ENCODE measurements at places on chromosomes 2 and 18.

GRCh38 chr18:44258086-44258485 is 422.6 kb upstream of the SETBP1 start:
- no peak for DNase-seq

DNA sequence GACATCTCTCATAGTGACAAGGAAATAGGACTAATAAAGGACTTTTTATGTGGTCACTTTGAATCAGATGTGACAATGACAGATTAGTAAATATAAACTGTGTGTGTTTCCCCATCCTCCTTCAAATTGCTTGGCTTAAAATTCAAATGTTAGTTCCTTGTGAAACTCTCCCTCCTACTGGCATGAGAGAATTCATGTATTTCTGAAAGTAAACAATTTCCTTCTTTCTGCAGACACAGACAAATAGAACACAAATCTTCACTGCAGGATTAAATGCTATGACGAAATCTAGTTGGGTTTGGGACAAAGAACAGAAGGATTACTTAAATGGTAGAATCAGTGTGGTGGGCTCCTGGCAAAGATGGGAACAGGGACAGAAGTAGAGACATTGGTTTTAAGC is 328.7 kb upstream of the FAM98A start:
- DNase-seq, result no peak

DNA sequence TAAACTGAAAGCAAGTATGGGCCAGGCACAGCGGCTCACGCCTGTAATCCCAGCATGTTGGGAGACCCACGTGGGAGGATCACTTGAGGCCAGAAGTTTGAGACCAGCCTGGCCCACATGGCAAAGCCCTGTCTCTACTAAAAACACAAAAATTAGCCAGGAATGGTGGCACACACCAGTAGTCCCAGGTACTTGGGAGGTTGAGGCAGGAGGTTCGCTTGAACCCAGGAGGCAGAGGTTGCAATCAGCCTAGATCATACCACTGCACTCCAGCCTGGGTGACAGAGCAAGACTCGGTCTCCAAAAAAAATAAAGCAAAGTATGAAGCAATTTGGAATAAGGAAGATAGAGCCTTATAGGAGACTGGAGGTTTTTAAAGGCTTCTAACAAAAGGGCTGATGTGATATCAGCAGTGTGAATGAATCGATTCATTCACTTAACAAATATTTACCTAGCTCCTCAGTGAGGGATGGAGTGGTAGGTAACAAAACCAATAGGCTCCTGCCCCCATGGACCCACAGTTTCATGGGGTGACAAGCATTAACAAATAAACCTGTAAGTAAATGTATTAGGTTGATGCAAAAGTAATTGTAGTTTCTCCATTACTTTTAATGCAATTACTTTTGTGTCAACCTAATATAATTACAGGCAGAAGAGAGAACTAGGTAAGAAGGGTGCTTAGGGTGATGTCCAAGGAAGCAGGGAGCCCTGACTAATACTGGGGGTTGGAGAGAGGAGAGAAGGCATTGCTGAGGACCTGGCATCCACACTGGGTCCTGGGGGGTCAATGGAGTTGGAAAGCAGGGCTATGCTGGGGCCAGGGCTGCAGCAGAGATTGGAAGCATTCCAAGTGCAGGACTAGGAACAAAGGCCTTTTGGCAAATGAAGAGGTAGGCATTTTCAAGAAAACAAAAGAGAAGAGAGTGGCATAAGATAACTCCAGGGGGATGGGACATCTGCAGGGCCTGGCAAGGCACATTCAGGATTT is 195.4 kb upstream of the ARL4C start:
- DNase-seq, result no peak

DNA sequence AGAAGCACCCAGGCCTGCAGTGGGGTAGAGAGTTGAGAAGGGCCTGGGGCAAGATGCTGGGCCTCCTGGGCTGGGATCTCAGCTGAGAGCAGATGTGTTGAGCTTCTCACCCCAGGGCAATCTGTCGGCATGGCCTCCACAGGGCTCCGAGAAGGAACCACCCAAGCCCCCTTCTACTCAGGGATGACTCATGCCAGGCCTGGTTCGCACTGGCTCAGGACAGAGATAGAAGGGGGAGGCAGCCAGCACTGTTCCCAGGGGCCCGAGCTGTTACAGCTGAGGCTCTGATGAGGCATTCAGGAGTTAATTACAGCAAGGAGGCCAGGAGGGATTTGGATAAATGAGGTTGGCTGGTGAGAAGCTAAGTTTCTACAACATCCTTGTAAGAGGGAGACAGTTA is 62.5 kb downstream of the CENPO start:
- no peak for DNase-seq

- DNase-seq, result no peak
Observed at GRCh38 chr18:21452796-21453510, 147.6 kb downstream of the ESCO1 start.

GRCh38 chr2:99398303-99398702 is 61.1 kb downstream of the EIF5B start:
- DNase-seq, result no peak

GRCh38 chr2:120919771-120920453 is 184.2 kb downstream of the GLI2 start:
- DNase-seq, result no peak

GRCh38 chr2:12486205-12487118 is 230.3 kb upstream of the TRIB2 start:
- no peak for DNase-seq

DNA sequence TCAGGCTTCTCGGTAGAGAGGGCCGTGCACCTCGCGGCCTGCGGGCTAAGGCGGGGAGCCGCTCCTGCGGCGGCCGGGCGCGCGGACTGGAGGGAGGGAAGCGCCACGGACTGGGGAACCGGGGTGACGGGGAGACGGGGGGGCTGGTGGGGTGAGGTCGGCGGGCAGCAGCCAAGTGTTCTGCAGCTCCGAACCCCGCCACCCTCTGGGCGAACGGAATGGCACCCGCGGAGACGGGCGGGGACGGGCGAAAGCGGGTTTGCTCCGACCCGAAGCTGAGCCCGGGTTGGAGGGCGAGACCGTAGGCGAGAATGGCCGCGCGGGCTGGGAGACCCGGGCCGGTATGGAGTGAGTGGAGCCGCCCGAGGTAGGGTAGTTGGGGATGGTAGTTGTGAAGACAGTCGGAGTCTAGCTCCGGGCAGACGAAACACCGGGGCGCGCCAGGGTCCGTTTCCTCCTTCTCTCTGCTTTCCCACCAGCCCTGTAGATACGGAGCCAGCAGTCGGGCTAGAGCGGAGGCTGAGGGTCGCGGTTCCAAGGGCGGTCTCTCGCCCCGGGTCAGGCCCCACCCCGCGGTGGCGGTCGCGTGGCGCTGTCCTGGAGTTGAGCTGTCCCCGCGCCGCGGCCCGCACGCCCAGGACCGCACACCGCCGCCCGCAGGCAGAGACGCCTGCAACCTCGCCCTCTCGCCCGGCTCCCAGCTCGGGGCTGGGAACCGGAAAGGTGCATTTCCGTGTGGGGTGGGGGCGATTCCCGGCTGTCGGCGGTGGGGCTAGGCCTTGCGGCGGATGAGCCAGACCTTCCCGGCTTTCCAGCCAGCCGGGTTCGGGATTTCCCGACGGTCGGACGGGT is 160.3 kb upstream of the SIX2 start:
- no peak for DNase-seq

DNA sequence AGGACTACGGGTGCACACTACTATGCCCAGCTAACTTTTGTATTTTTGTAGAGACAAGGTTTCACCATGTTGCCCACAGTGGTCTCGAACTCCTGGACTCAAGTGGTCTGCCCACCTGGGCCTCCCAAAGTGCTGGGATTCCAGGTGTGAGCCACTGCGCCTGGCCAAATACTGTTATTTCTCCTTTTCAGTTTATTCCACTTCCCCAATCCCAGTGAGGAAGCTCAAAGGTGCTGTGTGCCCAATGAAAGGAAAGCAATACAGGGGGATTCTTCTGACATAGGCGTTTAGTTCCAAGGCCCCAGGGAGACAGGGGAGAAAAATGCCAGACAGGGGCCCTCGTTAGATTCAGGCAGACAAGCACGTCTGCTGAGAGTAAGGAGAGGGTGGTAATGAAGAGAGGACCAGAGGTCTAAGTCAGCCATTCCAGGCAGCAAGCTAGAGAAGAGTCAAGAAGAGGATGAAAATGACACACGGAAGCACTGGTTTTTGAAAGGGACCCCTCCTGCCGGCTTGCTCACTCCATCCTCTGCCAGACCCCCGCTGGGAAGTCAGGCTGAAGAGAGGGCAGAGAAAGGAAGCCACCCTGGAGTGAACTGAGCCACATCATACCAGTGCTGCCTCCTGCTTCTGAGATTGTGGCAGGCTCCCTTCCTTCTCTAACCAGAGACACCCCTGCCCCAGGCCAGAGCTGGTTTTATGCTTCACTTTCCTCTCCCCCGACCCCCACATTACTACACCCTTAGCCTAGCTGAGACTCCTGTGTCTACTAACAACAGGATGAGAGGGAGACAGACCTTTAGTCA is 6.7 kb downstream of the INO80C start:
- no peak for DNase-seq

GRCh38 chr18:76121011-76121410 is 374.0 kb downstream of the ZNF516 start:
- DNase-seq, result no peak

GRCh38 chr18:35043207-35043606 is 2.0 kb downstream of the MAPRE2 start:
- no peak for DNase-seq

GRCh38 chr18:78792094-78792493 is 187.5 kb upstream of the SALL3 start:
- no peak for DNase-seq

DNA sequence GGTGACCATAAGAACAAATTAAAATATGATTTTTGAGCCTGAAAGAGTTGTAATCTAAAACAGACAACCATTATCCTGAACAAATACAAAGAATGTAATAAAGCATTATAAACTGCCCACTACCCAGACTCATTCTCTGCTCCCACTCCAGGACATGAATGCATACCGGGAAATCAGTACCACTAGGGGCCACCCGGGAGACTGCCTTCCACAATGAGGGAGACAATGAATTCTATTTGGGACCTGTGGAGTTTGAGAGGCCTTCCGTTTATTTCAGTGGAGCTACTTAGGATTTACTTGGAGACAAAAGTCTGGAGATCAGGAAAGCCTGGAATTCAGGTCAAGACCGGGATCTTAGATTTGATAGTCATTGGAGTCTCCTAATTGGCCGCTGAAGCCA is 50.0 kb downstream of the NAB1 start:
- no peak for DNase-seq

- no peak for DNase-seq
Observed at GRCh38 chr2:65263262-65263661, 35.6 kb downstream of the ACTR2 start.

- no peak for DNase-seq
Observed at GRCh38 chr18:61474341-61474740, 141.1 kb downstream of the CDH20 start.

- DNase-seq, result no peak
Observed at GRCh38 chr2:227703961-227704360, 13.9 kb downstream of the SLC19A3 start.

DNA sequence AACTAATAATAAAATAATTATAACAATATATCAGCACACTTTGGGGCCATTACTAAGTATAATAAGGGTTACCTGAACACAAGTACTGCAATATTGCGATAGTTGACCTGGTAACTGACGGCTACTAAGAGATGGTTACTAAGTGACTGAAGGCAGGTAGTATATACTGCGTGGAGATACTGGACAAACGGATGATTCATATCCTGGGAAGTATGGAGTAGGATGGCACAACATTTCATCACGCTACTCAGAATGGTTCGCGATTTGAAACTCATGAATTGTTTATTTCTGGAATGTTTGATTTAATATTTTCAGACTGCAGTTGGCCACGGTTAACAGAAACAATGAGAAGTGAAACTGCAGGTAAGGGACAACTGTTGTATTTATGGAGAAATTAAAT is 39.5 kb upstream of the FLACC1 start:
- DNase-seq, result no peak

DNA sequence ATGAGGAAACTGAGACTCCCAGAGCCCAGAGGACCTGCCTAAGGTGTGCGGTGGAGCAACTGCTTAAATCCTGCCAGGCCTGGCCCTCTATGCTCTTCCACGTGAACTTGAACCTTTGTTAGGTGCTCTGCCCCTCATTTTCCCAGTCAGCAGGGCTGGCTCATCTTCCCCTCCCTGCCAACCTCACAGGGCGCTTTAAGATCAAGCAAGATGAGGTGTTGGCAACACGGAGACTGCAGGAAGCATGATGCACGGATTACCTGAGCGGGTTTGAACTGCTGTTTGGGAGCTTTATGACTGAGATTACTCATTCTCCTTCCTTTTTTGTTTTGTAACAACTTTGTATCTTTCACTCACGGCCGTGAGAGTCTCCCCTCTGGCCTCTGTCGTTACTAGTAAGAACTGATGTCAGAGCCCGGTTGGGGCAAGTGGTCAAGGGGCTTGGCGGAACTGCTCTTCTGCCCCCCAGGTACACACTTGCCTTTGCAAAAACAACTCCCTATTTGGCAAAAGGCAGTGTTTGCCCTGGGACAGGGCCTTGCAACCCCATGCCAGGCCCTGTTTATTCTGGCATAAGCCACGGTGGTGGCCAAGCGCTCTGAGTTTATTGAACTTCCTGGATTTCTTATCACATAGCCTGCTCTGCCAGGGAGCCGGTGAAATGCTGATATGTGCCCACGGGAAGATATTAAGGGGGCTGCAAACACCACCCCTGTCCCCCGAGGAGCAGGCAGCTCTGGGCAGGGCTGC is 127.8 kb downstream of the INHBB start:
- DNase-seq, result no peak

DNA sequence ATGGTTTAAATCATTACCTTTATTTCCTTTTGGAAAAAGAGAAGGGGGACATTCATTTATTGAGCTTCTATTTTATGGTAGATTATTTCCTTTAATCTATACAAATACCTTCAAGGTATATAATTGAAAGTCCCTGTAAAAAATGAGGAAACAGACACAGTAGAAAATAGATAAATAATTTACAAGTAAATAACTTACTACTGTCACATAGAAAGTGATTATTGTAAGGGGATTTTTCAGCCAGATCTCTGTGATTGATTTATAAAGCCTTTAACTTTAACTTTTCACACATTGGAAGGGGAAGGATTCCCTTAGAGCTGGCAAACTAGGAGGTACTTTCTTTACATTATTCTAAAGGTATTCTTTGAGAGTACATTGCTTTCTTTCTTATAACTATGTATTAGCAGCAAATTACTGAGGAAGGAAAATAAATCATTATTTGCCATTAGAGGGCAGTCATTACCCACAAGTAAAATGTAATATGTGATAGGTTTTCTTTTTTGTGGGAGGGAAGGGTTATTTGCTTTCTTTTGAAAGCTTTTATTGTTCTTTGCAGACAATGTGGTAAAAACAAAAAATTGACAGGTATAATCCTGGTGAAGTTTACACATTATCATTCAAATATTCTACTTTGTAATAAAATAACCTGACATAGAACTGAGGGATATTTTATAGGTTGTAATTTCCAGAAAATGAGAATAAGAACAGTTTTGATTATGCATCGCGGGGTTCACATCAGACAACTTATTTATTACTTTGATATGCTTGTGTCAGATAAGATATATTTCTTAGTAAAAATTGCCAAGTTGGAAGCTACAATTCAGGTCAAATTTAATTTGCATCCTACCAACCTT is 24.8 kb upstream of the RPE start:
- DNase-seq, result no peak

- DNase-seq, result no peak
Observed at GRCh38 chr2:14557916-14558315, 74.6 kb upstream of the LRATD1 start.
